Esophagus mucosa (tissue), 1 donor: ENCODE measurements at places on chromosomes 4 and X. TPM values are rescaled to one million over a fixed set of nuclear protein-coding genes. Genes with fewer than 3 reads are reported as not detected.

GRCh38 chrX:35829501-35829900 lies 31.4 kb downstream of the MAGEB16 start:
- ATAC-seq = no peak

DNA sequence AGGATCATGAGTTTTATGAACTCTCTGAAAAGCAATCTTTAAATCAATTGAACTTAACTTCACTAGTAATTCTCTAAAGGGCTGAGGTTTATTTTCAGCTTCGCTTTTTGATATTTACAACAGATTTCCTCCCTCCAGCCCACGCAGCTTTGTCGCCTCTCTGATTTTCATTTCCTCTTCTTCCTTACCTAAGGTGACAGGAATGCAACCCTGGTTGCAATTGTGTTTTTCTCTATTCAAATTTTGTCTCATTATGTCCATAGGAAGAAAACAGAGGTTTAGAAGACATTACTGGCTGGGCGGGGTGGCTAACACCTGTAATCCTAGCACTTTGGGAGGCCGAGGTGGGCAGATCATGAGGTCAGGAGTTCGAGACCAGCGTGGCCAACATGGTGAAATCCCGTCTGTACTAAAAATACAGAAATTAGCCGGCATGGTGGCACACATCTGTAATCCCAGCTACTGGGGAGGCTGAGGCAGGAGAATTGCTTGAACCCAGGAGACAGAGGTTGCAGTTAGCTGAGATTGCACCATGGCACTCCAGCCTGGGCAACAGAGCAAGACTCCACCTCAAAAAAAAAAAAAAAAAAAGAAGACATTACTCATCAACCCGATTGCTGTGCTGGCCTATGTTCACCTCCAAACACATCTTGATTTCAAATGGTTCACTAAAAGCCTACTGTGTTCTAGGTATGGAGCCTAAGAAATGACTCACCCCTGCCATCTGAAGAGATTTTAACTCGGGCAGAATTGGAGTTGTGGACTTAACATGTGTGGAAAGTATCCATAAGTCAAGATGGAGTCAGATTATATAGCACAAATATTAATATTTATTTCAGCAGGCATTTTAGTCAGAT lies 36.8 kb downstream of the VSIG4 start:
- ATAC-seq = no peak

GRCh38 chr4:176272799-176273198 lies 3.8 kb upstream of the ASB5 start:
- no peak for ATAC-seq

HTATSF1 gene
- 18.9 TPM for total RNA-seq

ABCG2 gene
- 0.92 TPM for total RNA-seq

MSANTD1 gene
- 0.28 TPM for total RNA-seq

DNA sequence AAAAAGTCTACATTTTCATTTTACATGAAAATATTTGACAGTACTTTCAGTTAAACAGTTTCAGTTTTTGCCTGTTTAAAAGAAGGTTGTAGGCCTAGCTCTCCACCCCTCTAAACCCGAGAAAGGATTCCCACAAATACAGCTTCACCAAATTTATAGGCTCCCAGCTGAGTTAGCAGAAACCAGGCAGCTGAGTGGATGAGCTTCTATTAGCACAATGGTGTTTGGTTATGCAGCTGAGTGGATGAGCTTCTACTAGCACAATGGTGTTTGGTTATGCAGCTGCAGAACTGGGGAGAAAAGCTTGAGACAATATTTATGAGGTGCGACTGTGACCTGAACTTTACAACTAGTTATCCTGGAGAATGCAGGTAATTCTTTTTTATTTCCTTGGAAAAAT lies 36.6 kb upstream of the PAQR3 start:
- ATAC-seq = no peak

POLR2B gene
- total RNA-seq = 38.9 TPM

GRCh38 chrX:28311466-28311865 lies 275.8 kb upstream of the IL1RAPL1 start:
- no peak for ATAC-seq

DNA sequence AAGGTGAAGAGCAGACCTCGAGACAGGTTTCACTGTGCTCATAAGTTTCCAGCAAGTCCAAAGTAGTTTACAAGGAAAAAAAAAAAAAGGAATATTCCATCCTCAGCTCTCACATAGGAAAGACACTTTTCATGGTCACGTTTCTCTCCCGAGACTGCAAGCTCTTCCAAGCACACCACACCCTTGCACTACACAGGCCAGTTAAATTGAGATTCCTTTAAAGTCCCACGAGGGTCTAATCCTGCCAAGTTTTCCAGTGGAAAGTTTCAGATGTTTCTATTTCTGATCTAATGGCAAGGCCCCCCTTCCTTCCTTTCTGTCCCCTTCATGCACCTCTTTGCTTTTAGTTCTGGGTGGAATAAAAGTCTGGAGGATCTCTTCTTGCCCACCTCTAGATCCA lies 67.9 kb upstream of the PCDH19 start:
- ATAC-seq = no peak

DNA sequence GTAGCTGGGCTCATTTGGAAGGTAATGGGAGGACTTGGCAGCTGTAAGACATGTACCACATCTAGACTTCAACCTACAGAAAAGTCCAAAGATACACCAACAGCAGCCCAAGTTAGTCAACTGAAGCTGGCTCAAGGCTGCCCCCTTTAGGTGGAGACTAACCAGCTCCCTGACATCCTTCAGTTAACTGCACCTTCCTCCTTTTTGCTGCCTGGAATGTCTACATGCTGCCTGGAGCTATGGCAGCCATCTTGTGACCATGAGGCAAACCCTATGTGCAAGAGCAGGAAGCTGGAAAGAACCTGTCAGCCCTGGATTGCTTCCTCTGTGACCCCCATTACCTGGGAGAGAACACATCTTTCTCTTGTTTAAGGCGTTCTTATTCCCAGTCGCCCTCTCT lies 25.8 kb downstream of the ARSD start:
- ATAC-seq = no peak

MAGEB2 gene
- total RNA-seq = not detected

DNA sequence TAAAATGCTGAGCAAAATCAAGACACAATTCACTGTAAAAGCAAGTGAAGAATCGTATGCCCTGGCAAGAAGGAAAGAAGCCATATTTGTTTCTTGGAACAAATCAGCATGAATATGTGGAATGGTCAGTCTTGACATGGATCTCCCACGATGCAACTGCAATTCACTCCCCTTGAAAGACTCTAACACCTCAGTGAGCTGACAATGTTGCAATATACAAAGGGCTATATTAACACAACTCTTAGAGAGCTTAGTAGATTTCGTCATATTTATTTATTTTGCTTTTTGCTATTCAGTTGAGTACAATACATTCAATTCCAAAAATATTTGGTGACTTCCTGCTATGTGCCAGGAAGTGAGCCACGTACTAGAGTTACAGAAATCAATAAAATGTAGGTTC lies 14.7 kb downstream of the OR13H1 start:
- no peak for ATAC-seq

DNA sequence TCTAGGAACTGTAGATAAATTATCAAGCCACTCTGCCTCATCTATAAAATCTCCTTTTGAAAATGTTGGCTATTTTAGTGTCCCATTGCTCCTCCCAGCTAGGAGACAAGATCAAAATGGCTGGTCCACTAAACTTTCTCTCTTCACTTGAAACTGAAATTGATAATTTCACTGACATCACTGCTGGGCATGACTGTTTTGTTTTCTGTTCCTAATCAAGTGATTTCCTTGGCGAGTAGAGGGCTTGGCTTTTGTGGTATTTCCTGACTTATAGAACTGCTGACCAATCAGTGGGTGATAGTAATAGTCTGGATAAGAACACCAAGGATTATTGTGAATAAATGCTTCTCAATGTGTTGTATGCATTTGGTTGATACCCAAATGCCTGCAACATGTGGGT lies 2152.9 kb downstream of the ARAP2 start:
- no peak for ATAC-seq

TMEM31 gene
- not detected for total RNA-seq

HSFX4 gene
- not detected for total RNA-seq

DCAF16 gene
- total RNA-seq = 17.7 TPM

DNA sequence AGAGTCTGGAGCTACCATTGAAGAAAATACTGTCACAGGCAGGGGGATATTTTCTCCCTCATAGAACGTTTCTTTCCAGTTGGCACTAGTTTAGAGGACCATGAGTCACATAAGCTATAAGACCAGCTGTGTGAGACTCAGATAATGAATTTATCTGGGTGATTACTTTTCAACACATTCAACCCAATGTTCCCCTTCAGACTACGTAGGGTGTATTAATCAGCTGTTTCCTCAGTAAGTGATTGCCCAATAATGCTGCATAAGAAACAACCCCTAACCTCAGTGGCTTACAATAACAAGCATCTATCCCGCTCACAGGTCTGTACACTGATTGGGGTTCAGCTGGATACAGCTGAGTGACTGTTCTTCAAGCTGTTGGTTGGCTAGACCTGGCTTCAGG lies 38.1 kb downstream of the CBLL2 start:
- no peak for ATAC-seq

DNA sequence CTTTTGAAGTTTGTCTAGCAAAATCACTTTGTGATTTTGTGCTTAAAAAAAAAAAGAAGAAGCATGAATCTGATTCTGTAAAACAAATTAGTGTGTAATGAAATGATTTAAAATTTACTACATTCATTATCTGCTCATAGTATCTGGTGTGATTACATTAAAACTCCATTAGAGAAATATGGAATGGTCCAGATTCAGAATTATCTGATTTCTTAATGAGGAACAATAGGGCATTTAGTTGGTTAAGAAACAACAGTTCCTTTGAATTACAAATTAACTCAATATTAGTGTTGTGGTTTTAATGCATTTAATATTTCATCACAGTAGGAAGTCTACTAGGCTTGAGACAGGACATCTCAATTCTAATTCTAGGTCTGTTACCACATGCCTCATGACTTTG lies 57.9 kb upstream of the PDHA1 start:
- no peak for ATAC-seq

GYG2 gene
- total RNA-seq = 0.52 TPM

DNA sequence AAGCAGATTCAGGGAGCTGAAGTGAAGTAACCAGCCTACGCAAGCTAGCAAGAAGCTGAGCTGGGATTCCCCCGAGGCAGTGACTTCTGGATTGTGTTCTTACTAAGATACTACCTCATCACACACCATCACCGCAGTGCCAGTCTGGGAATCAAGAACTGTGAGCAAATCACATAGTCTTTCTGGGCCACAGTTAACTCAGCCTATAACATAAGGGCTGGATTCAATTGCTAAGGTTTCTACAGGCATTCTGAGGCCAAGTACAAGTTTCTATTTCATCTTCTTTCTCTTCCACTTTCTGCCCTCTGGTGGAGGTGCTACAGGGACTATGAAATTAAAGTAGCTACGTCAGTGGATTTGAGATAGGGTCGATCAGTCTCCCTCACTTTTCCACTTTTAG lies 1.4 kb upstream of the CORIN start:
- ATAC-seq = no peak

- ATAC-seq = no peak
These were observed 87.9 kb downstream of the STK32B start for GRCh38 chr4:5139141-5139540.

GRCh38 chr4:1516881-1517480 lies 110.7 kb upstream of the NKX1-1 start:
- no peak for ATAC-seq

ZNF81 gene
- total RNA-seq = 7.8 TPM

DNA sequence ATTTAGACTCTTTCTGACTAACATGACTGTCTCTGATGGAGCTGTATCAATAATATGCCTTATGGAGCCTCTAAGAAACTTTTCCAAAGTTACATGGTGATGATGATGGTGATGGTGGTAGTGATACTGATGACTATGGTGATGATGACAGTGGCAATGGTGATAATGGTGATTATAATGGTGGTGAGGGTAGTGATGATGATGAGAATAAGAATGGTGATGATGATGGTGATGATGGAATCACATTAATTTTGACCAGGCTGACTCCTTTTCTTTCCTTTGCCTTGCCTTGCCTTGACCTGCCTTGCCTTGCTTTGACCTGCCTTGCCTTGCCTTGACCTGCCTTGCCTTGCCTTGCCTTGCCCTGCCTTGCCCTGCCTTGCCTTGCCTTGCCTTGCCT lies 31.7 kb upstream of the AREG start:
- ATAC-seq = no peak

FAM200B gene
- total RNA-seq = 24.3 TPM

FATE1 gene
- not detected for total RNA-seq

GALNTL6 gene
- not detected for total RNA-seq

- peak; percentile 70 for ATAC-seq
These were observed 12.9 kb downstream of the STIM2 start for GRCh38 chr4:26873391-26874026.

ZAR1 gene
- total RNA-seq = not detected

- no peak for ATAC-seq
These were observed 24.7 kb downstream of the SEC24D start for GRCh38 chr4:118810991-118811764.

METAP1 gene
- total RNA-seq = 75.4 TPM

DNA sequence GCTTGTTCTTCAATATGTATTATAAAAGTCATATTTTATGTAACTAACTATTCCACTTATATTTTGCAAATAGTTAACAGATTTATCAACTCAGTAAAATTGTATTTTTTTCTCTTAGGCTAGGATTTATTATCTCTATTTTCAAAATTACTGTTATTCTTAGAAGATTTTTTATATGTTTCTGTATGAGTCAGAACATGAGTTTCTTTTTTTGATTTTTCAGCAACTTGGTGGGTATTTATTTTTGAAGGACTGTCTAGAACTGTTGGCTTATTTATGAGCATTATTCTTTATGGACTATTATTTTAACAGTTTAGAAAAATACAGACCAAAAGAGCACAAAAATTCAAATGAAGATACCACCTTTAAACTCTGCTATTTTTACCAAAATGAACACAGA lies 6.8 kb downstream of the AIMP1 start:
- ATAC-seq = no peak

- no peak for ATAC-seq
These were observed 71.0 kb downstream of the AFF1 start for GRCh38 chr4:87005690-87006425.

DNA sequence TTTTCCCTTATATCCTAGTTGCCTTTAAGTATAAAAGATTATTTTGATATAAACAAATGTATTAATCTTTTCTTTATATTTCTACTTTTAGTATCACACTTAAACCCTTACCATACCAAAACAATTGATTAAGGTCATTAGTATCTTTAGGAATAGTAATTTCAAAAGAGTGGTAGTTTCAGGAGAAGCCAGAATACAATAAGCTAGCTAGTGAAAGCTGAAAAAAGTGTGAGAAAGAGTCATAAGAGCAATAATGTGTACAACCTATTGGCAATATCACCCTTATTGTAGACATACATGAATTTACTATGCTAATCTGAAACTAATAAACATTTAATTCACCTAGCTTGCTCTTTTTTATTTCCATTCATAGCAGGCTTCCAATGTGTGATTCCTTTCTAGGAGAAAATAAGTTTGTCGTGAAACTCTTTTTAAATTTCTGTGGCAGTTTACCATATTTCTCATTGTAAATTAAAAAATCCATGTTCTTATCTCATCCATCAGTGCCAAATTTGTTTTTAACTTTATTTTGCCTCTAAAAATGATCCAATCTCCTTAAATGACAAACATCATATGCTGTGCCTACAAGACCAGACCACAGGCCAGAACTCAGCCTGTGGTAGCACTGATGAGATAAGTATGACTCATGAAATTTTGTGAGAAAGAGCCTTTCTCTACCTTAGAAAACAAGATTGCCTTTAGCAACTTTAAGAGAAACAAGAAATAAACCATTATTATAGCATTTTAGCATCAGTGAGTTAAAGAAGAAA lies 8.1 kb downstream of the NEK1 start:
- ATAC-seq = no peak

CCKAR gene
- total RNA-seq = not detected

NWD2 gene
- 0.08 TPM for total RNA-seq
